ENCODE measurements at places on chromosomes 11 and 22.

- DNase-seq: no peak
These were observed 411.7 kb downstream of the CADM1 start for GRCh38 chr11:115092516-115092915.

DNA sequence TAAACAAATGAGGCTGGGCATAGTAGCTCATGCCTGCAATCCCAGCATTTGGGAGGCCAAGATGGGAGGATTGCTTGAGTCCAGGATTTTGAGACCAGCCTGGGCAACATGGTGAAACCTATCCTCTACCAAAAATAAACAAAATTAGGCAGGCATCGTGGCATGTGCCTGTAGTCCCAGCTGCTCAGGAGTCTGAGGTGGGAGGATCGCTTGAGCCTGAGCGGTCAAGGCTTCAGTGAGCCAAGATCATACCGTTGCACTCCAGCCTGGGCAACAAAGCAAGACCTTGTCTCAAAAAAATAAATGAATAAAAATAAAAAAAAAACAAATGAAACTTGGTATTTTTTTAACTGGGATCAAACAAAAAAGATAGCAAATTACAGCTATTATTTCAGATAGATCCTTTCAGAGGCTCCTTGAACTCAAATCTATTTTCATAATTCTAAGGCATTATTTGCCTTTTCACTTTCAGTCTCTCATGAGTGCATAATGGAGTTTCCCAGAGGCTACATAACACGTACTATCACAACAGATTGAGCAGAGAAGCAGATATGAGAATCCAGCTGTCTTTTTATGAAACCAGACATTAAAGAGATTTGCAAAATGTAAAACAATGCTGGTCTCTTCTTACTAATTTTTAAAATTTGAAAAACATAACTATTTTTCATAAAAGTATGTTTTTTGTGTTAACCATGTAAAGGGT, 23.1 kb downstream of the DDIAS start:
- no peak for DNase-seq

DNA sequence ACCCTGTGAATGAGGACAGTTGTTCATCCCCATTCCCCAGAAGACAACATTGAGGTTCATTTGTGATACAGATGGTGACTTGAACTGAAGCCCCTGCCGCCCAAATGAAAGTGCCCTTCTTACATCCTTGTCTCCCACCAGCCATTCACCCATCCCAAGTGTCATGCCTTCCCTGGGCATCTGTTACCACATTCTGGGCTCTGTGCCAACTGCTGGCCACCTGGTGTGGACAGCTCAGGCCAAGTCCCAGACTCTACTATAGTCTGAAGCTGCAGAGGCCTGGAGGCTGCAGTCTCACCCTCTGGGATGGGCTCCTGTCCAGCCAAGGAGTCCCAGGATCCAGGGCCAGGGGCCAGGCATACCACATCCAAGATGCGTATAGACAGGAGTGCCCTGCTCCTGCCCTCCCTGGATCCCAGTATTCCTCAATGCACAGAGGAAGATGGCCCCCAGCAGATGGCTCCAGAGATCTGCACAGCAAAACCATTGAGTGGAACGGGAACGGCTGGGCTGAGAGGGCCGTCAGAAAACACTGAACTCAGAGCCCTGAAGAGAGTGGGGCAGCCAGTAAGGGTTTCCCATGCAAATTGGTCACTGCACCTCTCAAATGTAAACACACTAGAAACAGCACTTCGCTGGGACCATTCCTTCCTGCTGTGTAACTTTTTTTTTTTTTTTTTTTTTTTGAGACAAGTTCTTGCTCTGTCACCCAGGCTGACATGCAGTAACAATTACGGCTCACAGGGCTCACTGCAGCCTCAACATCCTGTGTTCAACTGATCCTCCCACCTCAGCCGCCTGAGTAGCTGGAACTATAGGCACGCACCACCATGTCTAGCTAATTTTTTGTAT, 22.8 kb downstream of the ARRB1 start:
- DNase-seq: peak; percentile 81

- no peak for DNase-seq
These were observed 34.8 kb upstream of the MYOD1 start for GRCh38 chr11:17684550-17684949.

GRCh38 chr11:944711-945470, 19.2 kb downstream of the AP2A2 start:
- no peak for DNase-seq

DNA sequence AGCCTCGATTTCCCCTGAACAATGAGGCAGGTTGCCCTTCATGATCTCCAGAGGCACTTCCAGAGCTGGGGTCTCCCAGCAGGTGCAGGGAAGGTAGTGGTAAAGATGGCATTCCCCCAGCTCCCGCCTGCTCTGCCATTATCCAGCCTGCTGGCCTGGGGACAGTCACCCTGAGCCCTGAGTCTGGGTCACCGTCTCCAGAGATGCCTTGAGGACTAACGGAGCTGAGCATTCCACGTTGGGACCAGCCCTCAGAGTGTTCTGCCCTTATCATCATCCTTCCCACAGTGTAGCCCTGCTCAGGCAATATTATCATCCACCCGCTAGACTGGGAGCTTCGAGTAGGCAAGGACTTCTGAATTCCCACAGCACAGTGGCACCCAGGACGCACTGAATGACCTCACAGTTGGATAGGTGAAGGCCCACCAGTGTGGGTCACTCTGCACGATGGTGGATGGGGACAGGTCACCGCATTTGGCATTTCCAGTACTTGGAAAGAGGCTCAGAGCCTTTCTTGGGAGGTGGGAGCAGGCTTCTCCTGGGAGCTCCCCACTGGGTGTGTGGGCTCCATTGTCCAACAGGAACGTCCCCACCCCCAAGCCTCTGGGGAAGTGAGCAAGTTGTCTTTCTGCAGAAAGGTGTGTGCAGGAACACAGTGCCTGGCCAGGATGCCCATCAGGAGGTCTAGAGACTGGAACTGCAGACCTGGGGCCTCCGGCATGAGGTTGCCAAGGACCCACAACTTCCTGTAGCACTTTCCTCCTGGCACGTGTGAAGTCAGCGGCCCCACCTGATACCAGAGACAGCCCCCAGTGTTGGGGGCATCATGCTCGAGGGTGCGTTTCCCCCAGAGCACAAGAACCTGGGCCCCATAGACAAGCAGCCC, 51.4 kb upstream of the WNT7B start:
- DNase-seq: no peak

DNA sequence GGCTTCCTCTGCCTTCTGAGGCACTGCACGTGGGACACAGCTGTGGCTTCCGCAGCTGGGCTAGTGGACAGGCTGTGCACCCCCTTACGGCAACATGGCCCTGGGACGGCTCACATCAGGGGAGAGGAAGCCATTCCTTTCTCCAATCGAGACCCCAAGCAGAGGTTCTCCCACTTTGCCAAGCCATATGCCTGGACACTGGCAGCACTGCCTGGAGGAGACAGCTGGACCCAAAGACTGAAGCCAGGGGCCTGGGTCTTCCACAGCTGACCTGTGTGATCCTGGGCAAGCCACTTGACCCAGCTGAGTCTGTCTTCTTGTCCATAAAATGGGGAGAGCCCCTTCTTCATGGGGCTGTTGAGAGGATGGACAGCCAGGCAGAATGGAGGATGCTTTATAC, 65.4 kb downstream of the SHISAL1 start:
- DNase-seq: no peak

GRCh38 chr11:35907648-35908431, 36.0 kb upstream of the LDLRAD3 start:
- DNase-seq: peak; percentile 58

- no peak for DNase-seq
These were observed 134.5 kb upstream of the NAV2 start for GRCh38 chr11:19577976-19578619.

DNA sequence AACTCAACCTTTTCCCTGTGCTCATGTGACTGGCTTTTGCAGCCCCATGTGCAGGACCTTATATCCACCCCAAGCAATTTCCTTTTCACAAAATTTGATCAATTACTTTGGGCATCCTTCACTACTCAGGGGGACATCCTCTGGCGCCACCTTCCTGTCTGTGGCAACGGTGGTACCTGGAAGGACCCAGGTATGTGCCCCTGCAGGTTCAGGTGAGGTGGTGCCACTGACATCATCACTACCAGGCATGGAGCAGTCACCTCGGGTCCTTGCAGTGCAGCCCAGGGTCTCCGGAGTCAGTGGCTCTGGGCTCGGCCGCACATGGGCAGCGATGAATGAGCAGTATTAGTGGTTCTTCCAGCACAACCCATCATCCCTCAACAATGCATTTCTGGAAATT, 37.7 kb upstream of the B3GAT1 start:
- no peak for DNase-seq

DNA sequence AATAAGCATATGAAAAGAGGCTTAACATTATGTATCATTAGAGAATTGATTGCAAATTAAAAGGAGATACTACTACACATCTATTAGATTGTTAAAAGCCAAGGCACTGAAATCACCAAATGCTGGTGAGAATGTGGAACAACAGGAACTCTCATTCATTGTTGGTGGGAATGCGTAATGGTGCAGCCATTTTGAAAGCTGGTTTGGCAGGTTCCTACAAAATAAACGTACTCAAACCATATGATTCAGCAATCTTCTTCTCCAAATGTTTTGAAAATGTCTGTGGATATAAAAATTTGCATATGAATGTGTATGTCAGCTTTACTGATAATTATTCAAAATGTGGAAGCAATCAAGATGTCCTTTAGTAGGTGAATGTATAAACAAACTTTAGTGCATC, 176.4 kb upstream of the PLET1 start:
- no peak for DNase-seq

- no peak for DNase-seq
These were observed 3.9 kb downstream of the CDC45 start for GRCh38 chr22:19483481-19484244.

- DNase-seq: no peak
These were observed 816.2 kb upstream of the LUZP2 start for GRCh38 chr11:23680488-23681230.

DNA sequence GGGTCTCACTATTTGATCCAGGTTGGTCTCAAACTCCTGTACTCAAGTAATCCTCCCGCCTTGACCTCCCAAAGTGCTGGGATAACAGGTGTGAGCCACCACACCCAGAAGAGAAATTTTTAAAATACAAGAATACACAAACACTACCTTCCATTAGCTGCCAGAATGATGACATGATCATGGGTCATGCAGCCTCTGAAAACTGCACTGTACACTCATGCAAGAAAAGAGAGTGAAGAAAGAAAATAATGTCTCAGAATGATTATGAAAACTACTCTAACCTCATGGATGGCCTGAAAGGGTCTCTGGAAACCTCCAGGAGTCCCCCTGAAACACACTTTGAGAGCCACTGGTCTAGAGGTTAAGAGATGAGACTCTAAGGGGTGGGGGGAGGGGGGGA, 18.8 kb downstream of the VPS37C start:
- DNase-seq: no peak

DNA sequence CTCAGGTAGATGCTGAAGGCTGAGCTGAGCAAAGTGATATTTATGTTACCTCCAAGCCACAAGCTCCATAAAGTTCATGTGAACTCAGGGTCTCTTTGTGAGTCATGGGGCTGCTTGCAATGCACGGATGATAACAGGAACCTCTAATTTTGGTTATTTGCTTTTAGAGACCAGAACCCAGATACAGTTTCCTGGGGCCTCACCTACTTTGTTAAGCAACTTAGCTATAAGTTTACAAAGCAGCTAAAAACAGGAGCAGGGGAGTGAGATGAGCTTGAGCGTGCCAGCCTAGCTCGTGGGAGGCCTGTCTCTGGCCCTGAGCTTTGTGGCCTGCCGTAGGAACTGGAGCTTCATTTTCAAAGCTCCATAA, 29.2 kb downstream of the SREBF2 start:
- peak; percentile 18 for DNase-seq

DNA sequence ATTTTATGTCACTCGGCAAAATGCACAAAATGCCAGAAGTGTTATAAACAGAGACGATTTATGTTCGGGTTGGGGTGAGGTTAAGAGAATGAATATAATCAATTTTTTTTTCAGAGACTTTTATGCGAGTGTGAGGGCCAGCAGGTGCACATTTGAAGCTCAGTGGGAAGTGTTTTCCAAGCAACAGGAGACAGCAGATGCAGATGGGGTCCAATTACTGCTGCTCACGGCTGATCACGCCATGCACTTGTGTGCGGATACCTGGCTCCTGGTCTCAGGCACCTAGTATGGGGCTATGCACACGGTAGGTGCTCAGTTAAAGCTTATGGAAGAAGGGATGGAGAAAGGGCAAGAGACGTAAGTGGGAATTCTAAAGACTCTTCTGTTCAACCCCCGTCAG, 249.1 kb downstream of the MIAT start:
- no peak for DNase-seq
